Right ventricle myocardium inferior (tissue), 1 donor: ENCODE measurements at places on chromosomes 3 and 15.
A peak's percentile ranks its signal among the peaks of the same experiment; 100 is the strongest.

- no peak for DNase-seq
These were observed 162.8 kb upstream of the ZNF385D start for GRCh38 chr3:21913791-21914190.

DNA sequence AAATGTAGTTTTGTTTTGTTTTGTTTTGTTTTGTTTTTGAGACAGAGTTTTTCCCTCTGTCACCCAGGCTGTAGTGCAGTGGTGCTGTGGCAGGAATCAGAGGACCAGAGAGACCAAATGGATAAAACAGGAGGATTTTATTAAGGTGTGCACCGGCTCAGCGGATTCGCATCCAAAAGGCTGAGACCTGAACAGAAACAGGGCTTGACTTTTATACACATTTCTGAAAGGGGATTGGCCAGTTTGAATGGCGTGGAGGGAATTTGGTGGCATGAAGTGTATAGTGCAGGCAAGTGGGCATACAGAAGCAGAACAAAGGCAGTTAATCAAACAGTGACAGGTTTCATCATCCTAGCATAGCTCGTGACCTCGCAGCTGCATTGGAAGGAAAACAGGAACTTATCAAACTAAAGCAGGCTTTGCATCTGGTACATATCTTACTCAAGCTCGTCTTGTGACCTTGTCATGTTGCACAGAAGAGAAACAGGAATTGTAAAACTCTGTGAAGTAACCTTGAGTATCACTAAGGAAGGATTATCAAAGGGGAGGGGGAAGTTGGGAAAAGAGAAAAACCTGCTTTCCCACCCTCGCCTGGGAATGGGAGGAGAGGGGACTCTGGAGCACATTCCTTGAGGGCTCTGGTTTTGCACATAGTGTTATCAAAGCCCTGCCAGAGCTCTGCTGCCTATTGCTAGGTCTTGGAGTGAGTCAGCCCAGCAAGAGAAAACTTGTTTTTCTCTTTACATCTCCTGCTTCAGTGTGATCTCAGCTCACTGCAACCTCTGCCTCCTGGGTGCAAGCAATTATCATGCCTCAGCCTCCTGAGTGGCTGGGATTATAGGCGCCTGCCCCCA lies 38.5 kb downstream of the C3orf62 start:
- DNase-seq, result no peak

GRCh38 chr3:195077611-195078540 lies 193.1 kb downstream of the XXYLT1 start:
- peak; percentile 47 for DNase-seq

GRCh38 chr3:124201786-124202185 lies 209.9 kb upstream of the ROPN1 start:
- peak; percentile 78 for DNase-seq

- DNase-seq, result no peak
These were observed 3.4 kb downstream of the LINGO1 start for GRCh38 chr15:77629070-77630030.

GRCh38 chr15:74179983-74180880 lies 6.7 kb downstream of the ISLR start:
- peak; percentile 74 for DNase-seq
